ENCODE measurements at places on chromosomes 5 and 9. TPM values are rescaled to one million over a fixed set of nuclear protein-coding genes. Genes with fewer than 3 reads are reported as not detected.

- DNase-seq, result no peak
Measured at GRCh38 chr5:161271816-161272215, 274.7 kb downstream of the GABRB2 start.

DNA sequence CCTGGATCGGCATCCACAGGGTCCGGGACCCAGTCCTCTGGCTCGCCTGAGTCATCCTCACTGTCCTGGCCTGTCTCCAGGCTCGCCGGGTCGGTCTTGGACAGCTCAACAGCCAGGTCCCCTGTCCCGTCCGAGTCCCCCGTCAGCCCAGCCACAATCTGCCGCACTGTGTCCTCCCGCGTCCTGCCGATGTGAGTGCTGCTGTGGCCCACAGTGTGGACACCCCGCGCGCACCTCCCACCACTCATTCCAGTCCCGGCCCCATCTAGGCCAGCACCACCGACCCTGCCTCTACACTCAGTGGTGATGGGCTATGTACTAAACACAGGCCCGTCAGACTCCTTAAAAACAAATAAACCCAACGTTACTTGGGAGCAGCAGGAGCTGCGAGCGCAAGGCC, 6.7 kb downstream of the ANAPC2 start:
- no peak for DNase-seq

- DNase-seq, result peak; percentile 89
Measured at GRCh38 chr9:93134015-93134739, at the start of gene NINJ1. NINJ1 (minus strand) TSS chr9:93134251; CDS start chr9:93134217, 34 bp downstream.

- DNase-seq, result no peak
Measured at GRCh38 chr9:114784721-114785279, 21.0 kb downstream of the TNFSF15 start.

DNA sequence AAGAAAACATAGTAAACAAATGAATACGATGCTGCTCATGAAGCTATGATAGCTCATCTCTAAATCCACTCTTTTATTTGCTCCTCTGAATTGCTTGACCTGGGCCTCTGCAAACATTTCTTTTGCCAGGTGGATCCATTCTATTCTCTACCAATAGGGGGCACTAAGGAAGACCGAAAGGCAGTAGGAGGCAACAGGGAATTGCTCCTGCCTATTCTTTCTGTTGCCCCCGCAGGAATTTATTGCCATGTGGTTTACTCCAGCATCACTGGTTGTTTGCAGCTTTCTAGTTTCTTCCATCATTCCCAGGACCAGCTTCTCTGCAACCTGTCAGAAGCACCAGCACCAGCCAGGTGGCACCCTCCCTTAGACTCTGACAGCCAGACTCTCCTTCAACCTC, 5.3 kb downstream of the GAPT start:
- DNase-seq, result no peak

DNA sequence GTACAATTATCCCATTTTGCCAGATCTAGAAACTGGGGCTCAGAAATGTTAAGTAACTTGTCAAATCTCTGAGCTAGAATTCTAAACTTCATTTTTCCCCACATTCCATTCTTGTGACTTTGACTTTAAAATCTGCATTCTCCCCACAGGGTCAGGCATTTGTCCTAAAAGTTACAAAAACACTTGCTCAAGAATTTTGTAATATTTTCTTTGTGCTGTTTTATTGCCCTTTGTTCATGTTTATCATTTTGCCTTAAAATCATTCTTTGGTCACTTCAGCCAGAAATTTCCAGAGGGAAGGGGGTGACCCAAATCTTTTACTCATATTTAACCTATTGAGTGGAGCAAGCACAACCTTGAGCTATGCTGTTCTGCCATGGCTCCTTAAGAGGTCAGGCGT, 120.1 kb upstream of the CCL21 start:
- DNase-seq, result no peak

Gene TMEM167A
- total RNA-seq, result 96.2 TPM

- DNase-seq, result no peak
Measured at GRCh38 chr9:123617286-123617685, 261.3 kb downstream of the CRB2 start.

Gene RNF180
- total RNA-seq, result not detected

Gene AUH
- total RNA-seq, result 53.3 TPM
